ENCODE measurements at places on chromosomes 5 and 9.

DNA sequence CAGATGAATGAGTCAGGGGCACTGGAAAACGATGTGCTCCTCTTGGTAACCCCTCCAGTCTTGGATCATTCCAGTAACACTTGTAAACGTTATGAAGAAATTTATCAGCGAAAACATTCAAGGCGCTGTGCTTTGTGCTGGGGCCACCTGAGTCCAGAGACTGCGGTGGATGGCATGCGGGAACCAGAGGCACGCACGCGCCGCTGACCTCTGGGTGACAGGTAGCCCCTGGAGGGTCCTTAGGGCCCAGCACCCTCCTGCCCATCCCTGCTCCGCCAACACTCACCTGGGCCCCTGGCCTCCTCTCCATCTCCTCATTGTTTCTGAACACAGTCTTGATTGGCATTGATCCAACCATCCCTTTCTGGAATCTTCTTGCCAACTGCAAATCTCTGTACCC, 86.9 kb downstream of the DAP start:
- DNase-seq, result no peak

- no peak for DNase-seq
Observed at GRCh38 chr9:27632254-27632653, 59.0 kb upstream of the C9orf72 start.

DNA sequence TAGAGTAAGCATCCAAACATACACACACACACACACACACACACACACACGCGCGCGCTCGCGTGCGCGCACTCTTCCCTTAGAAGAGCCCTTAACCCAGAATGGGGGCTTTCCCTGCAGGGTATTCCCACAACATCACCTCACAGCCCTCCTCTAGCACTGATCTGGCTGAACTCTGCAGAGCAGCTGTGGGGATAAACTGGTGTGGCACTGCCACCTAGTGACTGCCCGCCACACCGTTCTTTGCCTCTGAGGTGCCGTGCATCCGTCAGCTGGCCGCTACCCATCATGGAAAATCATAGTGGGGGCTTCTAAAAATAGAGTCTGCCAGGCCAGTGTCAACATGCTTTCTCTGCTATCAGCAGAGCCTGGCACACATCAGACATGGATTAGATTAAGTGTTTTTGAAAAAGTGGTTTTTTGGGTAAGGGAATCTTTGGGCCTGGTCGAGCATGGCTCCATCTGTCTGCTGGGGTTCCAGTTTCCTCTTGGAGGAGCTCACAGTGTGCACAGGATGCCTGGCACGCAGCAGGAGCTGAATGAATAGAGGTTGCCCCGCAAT, 88.1 kb downstream of the KCNN2 start:
- DNase-seq, result peak; percentile 61

DNA sequence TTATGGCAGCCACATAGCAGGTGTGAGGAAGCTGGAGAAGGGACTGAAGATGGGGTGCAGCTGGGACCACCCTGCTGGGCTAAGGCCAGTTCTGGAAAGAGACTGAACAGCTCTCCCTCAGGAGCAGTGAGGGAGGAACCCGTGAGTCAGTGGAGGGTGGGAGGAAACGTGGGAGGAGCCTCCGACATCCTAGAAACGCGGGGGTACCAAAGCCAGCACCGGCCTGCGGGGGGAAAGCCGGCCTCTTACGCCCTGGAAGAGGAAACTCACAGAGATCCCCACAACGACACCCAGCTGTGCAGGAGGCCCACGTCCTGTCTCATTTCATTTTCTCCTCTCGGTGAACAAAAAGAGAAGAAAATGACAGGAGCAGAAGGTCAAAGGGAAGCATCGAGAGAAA, 185.8 kb upstream of the IRX4 start:
- DNase-seq, result no peak

DNA sequence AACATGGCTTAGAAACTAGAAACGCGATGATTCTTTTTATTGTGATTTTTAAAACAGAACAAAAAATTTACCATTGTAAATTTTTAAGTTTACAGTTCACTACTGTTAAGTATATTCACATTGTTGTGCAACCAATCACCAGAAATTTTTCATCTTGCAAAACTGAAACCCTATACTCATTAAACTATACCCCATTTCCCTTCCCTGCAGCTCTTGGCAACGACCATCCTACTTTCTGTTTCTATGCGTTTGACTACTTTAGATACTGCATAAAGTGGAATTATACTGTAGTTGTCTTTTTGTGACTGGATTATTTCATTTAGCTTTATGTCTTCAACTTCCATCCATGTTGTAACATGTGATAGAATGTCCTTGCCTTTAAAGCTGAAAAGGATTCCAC, 52.5 kb downstream of the SPOCK1 start:
- no peak for DNase-seq

DNA sequence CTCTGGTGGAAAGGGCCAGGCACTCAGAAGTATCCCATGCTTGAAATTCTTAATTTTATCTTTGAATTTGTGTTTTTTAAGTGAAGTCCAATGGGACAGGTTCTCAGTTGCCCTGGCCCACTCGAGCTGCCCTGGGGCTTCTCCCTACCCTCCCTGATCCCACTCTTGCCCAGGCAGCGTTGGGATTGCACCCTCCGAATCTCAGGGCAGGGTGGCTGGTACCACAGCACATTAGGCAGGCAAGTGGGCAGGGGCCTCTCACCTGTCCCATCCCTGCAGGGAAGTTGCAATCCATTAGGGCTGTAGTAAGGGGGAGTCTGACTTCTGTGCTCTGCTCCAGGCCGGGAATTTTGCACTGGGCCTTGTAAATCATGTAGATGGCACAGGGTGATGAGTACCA, 2.7 kb downstream of the RUFY1 start:
- DNase-seq, result no peak

DNA sequence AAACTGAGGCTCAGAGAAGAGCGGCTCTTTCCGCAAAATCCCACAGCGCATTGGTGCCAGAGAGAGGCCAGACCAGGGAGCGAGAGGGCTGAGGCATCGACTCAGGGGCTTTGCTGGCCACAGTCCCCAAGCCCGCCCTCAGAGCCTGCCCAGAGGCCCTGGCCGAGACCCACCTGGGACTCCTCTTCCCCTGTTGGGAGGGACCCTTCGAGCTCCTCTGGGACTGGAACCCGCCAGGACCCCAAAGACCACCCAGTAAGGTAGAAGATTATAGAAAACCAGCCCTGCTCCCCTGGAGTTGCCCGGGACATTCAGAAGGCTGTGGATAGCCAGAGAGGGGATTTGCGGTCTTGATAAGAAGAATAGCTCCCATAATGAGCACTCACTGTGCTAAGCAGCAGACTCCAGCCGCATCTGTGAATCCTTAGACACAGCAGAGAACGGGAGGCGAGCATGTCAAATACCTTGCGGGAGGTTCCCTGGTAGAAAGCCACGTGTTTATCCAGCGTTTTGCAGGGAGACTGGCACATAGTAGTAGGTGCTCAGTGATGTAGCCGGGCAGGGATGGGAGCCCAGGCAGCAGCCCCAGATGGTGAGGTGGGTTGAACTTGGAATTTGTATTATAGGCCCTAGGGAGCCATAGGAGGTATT, 651 bp upstream of the AK1 start:
- DNase-seq, result peak; percentile 26

GRCh38 chr5:138508958-138509357, 34.1 kb downstream of the ETF1 start:
- DNase-seq, result no peak

DNA sequence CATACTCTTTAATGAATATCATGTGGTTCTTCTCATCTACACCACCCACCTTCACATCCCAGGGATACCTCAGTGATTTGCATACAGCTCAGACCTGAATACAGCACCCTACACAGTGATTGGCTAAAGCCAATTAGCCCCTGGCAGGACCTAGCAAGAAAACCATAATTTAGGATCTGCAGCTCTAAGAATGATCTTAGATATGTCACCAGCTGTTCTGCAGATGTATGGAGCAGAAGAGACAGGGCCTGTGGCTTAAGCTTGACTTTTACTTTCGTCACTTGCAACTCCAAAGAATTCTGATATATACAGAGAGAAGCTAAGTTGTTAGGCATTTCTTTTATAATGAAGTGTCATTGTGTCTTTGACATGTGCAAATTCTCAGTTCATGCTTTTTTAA, 483.2 kb upstream of the C9orf72 start:
- DNase-seq, result no peak

DNA sequence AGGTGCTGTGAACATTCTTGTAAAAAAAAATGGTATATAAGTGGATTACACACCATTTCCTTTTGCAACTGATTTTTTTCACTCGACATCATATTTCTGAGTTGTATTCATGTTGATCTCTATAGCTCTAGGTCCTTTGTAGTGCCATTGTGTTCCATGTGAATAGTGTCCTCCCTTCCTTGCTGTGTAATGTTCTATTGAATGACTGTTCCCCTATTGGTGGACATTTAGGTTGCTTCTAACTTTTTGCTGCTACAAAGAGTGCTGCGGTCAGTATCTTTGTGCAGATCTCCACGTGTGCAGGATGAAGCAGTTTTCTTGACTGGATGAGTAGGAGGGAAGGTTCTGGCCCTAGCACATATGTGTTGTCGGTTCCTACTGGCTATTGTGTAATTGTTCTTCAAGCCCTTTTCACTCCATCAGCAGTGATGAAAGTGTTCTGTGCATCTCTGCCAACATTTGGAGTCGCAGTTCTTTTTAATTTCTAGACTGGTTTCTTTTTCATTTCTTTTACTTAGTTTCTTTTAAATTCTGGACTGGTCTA, 20.2 kb downstream of the DAB2IP start:
- DNase-seq, result no peak

DNA sequence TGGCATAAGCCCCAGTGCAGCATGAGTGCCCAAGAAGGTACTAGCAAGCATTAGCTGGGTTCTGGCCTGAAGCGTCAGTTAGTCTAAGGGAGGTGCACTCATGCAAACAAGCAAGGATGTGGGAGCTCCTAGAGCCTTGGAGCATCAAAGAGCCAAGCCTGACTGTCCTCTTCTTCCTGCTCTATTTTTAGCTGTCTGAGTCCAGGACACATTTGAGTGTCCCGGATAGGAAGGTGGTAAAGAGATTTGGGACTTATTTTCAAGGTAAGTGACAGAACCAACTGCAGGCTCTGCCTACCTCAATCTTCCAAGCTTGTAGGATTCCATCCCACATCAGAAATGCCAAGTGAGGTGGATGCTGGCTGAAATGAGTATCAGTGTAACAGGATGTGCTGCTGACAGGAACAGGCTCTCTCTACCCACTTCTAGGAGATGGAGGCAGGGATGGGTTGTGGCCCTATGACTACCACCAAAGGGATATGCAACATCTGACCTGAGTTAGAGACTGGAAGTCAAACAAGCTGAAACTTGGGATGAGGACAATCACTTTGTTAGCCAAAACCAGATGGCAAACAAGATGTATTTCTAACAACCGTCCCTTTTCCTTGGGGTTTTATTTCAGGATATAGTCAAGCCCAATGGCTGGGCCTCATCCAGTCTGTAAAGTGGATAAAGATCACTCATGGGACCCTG, 15.1 kb downstream of the MACROH2A1 start:
- no peak for DNase-seq

DNA sequence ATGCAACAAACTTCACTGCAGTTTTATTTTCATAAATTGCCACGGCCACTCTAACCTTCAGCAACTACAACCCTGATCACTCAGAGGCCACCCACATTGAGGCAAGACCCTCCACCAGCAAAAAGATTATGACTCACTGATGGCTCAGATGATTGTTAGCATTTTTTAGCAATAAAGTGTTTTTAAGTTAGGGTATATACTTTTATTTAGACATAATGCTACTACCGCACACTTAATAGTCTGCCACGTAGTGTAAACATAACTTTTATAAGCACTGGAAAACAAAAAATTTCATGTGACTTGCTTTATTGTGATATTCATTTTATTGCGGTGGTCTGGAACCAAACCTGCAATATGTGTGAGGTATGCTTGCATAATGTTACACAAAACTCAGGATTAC, 257.9 kb downstream of the ZSWIM6 start:
- DNase-seq, result no peak

DNA sequence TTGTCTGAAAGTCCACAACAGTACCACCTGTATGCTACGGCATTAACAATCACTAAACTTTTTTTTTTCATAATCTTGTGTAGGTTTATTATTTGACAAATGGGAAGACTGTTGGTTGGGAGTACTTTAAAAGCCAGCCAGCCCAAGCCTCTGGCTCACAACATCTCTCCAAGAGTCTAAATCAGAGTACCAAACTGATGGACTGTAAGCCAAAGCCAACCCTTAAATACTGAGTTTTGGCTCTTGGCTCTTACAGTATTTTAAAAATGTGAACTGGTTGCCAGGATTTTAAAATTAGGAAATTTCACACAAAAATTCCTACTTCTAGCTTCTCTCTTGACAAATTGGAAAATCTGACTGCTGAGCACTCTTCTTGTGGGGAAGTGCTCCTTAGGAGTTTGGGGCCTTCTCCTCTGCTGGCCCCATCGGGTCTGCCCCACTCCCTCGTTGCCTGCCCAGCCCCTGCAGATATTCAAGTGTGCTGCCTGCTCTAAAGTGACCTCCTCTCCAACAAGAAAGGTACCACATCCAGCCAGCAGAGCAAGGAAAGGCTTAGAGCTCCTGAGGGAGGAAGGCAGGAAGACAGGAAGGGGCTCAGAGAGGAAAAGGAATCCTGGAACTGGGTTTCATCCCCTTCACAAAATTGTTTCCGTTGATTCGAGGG, 21.8 kb upstream of the TMOD1 start:
- no peak for DNase-seq

DNA sequence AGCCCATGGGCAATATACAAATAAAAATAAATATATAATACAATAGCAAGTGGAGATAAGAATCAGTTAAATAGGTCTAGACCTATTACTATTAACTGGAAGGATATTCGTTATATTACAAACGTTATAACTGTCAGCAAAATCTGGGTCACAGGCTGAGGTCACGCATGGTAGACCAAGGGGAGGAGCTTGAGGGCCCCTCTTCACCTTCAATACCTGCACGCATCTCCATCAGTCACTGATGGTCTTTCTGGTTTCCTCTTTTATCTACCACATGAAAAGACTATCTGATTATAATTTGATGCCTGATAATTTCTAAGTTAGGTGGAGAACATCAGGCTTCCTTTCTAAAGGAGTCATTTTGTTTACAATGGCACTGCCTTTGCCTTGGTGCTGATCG, 43.2 kb downstream of the MAT2B start:
- no peak for DNase-seq

DNA sequence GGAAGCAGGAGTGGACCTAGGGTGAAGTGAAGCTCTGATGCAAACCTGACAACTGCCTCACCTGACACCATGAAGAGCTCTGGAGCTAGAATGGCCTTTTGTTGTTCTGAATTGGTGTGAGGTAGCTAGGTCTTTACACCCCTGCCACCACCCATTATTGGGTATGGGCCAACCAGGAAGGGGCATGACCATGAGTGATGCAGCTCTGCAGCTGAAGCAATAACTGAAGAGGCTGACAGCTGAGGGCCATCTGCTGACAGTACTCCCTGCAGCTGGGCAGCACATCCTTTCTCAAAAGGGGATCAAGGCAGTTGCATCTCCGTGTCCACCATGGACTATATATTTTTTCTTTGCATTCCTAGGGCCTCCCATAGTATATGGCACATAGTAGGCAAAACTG, 87.0 kb upstream of the TLE1 start:
- DNase-seq, result no peak

- DNase-seq, result no peak
Observed at GRCh38 chr9:12819436-12820185, 44.8 kb downstream of the LURAP1L start.

GRCh38 chr5:5340206-5340729, 82.2 kb upstream of the ICE1 start:
- no peak for DNase-seq

GRCh38 chr5:65034813-65035209, 266.1 kb downstream of the CWC27 start:
- DNase-seq, result peak; percentile 62

- no peak for DNase-seq
Observed at GRCh38 chr9:127519301-127520166, 68.2 kb downstream of the LRSAM1 start.

GRCh38 chr9:2214707-2215106, 199.6 kb downstream of the SMARCA2 start:
- no peak for DNase-seq

Measured in NCI-H526 (cell line).